ACHN (cell line): ENCODE measurements at places on chromosomes 6 and 20.

DNA sequence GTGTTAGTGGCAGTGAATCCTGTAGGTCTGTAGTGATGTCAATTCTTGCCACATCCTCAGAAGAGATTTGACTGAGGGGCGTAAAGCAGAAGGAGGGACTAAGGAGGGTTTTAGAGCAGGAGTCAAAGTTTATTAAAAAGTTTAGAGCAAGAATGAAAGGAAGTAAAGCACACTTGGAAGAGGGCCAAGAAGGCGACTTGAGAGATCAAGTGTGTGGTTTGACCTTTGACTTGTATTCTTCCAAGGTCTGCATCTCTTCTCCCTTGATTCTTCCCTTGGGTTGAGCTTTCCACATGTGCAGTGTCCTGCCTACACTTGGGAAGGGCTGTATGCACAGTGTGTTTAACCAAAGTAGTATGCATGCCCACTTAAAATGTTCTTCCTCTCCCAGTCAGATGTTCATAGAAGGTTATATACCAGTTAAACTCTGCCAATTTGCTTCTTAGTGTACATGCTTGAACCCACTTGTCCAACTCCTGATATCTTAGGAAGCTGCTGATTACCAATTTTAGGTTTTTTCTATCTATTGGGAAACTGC lies 627.6 kb downstream of the MMUT start:
- no peak for DNase-seq

GRCh38 chr20:31595654-31596411 lies 9.3 kb upstream of the ID1 start:
- no peak for DNase-seq

DNA sequence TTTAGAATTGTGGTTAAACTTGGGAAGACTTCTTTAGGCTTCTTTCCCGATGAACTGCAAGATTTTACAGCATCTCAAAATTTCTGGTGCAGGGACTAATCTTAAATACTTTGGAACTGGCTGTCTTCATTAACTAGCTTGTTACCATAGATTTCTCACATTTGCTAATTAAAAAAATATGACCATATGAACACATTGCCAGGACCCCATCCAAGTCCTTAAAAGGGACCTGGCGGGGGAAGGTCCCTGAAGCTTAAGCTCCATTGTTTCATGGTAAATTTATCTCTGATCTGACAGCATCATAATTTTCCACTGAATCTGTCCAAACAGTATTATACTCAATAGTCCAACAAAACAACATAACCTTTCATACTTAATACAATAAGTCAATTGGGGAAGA lies 517.8 kb upstream of the FLRT3 start:
- no peak for DNase-seq

- DNase-seq, result no peak
Observed at GRCh38 chr20:15461938-15462337, 1111.3 kb downstream of the KIF16B start.

DNA sequence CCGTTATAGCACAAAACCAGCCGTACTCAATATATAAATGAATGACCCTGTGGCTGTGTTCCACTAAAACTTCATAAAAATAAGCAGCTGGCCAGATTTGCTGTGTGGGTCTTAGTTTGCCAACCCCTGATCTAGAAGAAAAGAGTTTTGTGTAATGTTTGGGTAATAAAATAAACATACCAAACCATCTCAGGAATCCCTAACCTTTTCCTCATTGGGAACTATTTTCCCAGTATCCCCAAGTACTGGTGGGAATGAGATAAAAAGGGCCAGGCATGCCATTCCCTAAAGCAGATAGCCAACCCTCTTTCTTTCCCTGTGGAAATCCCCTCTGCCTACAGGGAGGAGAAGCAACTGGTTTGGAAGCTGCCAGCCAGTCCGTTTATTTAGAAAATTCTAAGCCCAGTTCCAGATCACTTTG lies 169.1 kb upstream of the AKAP12 start:
- DNase-seq, result no peak

DNA sequence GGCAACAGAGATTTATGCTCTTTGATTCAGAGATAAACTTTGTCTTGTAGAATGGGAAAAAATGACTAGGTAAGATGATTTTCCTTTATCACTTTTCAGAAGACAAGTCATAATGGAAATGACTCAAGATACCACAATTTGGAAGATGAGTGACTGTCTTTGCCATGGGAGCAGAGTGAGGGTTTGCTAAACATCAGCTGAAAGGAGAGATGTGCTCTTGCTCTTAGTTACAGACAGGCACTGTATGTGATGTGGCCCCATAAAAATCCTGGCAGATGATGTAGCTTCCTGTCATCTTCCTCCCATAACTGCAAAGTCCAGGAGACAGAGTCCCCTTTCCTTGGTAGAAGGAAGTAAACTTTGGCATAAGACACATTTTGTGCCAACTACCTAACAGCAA lies 47.6 kb downstream of the BACH2 start:
- DNase-seq, result no peak

DNA sequence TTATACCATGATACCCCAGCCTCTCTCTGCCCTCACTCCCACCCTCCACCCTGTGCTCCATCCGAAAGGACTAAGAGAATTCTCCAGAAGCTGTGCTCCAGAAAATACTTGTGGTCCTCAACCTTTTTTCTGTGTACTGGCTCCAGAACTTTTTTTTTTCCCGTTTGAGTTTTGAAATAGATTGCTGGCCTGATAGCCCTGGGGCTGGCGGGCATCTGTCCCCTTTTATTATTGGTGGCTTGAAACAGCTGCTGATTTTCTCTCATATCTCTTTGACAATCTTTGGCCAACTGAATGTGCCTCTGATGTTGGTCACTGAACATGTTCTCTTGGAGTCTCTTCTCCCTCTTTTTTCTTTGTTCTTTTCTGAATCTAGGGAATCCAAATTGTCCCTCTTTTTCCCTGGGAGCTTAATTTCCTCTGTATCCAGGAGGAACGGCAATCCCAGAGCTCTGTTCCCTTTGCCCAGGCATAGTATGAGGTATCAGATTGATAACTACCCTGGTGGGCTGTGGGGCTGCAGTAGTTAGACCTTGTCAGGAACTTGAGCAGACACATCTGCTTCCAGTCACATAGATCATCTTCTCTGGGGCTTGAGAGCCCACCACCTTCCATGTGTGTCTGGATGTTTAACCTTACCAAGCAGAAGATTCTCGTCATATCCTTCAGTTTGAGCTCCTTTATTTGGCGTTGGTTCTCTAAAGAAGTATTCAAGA lies 1.6 kb downstream of the PPARD start:
- DNase-seq, result no peak

DNA sequence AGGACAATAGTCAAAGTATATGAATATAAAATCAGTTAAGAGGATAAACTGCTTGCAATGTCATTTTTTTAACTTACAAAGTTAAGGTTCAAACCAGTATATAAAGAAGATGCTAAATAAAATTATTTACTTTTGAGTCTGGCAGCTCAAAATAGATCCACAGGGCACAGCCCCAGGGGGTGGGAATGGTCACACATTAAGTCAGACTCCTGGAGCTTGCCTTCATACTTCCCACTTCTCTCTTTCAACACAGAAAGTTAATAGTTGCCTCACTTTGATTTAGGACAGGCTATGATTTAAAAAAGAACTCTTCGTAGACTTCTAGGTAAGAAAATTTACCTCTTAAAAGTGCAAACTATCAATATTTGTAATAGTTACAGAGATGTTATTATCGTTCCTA lies 158.3 kb upstream of the RUNX2 start:
- DNase-seq, result no peak
